ENCODE measurements at places on chromosomes 11 and 22. TPM values are rescaled to one million over a fixed set of nuclear protein-coding genes. Genes with fewer than 3 reads are reported as not detected.

Gene OR4D11
- total RNA-seq = not detected

Gene BTBD18
- not detected for total RNA-seq

Gene CAVIN3
- 111 TPM for total RNA-seq

Gene SPINDOC
- total RNA-seq = 15.6 TPM

Gene KLHL35
- 4.6 TPM for total RNA-seq

Gene GLYATL2
- 1.1 TPM for total RNA-seq

Gene MYBPC3
- not detected for total RNA-seq

Gene C11orf65
- total RNA-seq = 0.73 TPM

Gene ZC3H7B
- total RNA-seq = 79.1 TPM

Gene DERL3
- total RNA-seq = 0.85 TPM

Gene TBC1D10A
- total RNA-seq = 13.7 TPM

Gene GDPD4
- total RNA-seq = not detected
